ENCODE measurements at places on chromosomes 5 and 9. TPM values are rescaled to one million over a fixed set of nuclear protein-coding genes. Genes with fewer than 3 reads are reported as not detected.

Gene FGD3
- not detected for total RNA-seq

Gene SOHLH1
- total RNA-seq, result not detected

Gene CDKN2A
- total RNA-seq, result 16.9 TPM

Gene F2RL1
- total RNA-seq, result 209 TPM

Gene ALDH1A1
- 3.5 TPM for total RNA-seq

Measured in placental pericyte (primary cell).